ENCODE measurements at places on chromosomes 11 and 22. TPM values are rescaled to one million over a fixed set of nuclear protein-coding genes. Genes with fewer than 3 reads are reported as not detected.

DNA sequence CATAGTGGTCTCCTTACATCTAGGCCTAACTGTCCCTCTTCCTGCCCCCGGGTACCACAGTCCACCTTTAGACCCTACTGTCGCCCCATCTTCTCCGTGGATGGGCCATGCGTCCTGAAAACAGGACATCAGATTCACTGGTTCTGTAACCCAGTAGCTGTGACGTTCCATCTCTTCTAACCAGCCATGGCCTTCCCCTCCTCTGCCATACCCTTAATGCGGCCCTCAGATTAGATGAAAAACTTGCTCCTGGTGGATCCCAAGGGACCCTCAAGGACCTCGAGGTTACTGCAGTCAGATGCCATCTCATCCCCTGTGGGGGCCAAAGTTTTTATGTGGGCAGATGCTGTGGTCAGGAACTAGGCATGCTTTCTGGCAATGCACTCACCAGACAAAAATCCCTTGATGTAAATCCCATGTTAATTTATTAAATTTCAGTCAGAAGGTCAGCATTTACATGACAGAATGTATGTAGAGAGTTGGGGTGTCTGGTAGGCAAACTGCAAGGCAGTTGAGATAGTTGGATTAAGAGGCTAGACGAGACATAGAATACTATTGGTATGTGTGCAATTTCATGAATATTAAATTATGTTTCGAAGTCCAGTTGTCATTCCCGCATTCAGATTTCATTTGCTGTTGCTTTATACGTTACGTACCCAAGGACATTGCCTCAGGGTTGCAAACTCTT, 64.3 kb downstream of the WNT11 start:
- DNase-seq, result no peak

DNA sequence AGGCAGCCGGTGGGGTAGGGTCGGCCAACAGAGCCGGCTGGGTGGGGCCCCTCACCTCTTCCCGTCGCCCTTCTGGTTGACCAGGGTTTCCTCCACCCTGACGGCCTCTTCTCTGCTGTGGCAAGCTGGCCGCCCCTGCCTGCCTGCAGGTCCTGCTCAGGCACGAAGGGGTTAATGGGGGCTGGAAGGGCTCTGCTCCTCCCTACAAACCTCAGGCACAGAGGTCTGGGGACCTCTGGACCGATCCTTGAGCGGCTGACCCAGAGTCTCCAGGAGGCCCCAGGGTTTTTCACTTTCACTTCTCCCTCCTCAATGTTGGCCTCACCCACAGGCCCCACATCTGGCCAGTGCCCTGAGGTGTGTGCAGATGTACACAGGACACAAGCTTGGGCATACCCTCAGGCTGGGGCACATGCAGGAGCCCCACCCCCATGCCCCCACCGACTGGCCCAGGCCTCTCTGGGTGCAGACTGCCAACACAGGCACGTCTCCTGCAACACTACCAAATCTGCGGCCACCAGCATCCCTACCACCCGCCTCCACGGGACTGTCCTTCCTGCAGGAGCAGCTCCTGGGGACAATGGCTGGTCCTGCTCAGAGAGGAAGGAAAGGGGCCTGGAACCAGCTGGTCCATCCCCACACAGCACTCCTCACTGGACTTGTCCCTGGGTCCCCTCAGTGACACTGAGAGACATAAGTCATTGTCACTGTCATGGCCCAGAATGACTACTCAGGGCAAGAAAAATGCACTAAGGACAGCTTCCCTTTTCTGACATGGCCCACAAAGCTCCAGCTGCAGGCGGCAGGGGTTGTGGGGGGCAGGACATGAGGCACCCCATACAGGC, 3.2 kb upstream of the TBX1 start:
- no peak for DNase-seq

GRCh38 chr11:11857769-11858168, 16.0 kb downstream of the USP47 start:
- DNase-seq, result no peak

NPAS4 gene
- 1.2 TPM for total RNA-seq

APOBEC3B gene
- total RNA-seq, result 2.9 TPM
